Esophagus (tissue), 2 donors: ENCODE measurements at places on chromosomes 4 and X. TPM values are rescaled to one million over a fixed set of nuclear protein-coding genes. Genes with fewer than 3 reads are reported as not detected.

PDCL2 gene
- polyA plus RNA-seq: 0.39 TPM

PSAPL1 gene
- 0.39 TPM for polyA plus RNA-seq

MAGED1 gene
- polyA plus RNA-seq: 18.3 TPM

ATOH1 gene
- polyA plus RNA-seq: not detected

NAA11 gene
- polyA plus RNA-seq: not detected

TRAM1L1 gene
- polyA plus RNA-seq: 0.37 TPM

FAM9B gene
- not detected for polyA plus RNA-seq

CLIC2 gene
- polyA plus RNA-seq: 2.0 TPM

SRPK3 gene
- polyA plus RNA-seq: 0.35 TPM

ADH4 gene
- 0.10 TPM for polyA plus RNA-seq

MFAP3L gene
- 0.31 TPM for polyA plus RNA-seq

ATP2B3 gene
- polyA plus RNA-seq: not detected

PALLD gene
- 34.7 TPM for polyA plus RNA-seq

ARHGAP36 gene
- polyA plus RNA-seq: not detected

ARHGEF9 gene
- 12.0 TPM for polyA plus RNA-seq

RUFY3 gene
- 25.1 TPM for polyA plus RNA-seq

SPANXA2 gene
- polyA plus RNA-seq: not detected

MAGEE2 gene
- not detected for polyA plus RNA-seq

GPR34 gene
- 0.76 TPM for polyA plus RNA-seq

SH2D1A gene
- polyA plus RNA-seq: 0.33 TPM

UGT2B10 gene
- not detected for polyA plus RNA-seq

DUSP21 gene
- polyA plus RNA-seq: not detected

PPM1K gene
- 5.7 TPM for polyA plus RNA-seq

SLIT2 gene
- polyA plus RNA-seq: 0.67 TPM
